ENCODE measurements at places on chromosomes 2 and 18. TPM values are rescaled to one million over a fixed set of nuclear protein-coding genes. Genes with fewer than 3 reads are reported as not detected.

- DNase-seq, result no peak
Observed at GRCh38 chr2:64363848-64364247, 90.1 kb upstream of the LGALSL start.

NYAP2 gene
- not detected for total RNA-seq

CNRIP1 gene
- total RNA-seq, result not detected

CFAP210 gene
- not detected for total RNA-seq

NEB gene
- total RNA-seq, result 1.1 TPM
